ENCODE measurements at places on chromosomes 11 and 22.

DNA sequence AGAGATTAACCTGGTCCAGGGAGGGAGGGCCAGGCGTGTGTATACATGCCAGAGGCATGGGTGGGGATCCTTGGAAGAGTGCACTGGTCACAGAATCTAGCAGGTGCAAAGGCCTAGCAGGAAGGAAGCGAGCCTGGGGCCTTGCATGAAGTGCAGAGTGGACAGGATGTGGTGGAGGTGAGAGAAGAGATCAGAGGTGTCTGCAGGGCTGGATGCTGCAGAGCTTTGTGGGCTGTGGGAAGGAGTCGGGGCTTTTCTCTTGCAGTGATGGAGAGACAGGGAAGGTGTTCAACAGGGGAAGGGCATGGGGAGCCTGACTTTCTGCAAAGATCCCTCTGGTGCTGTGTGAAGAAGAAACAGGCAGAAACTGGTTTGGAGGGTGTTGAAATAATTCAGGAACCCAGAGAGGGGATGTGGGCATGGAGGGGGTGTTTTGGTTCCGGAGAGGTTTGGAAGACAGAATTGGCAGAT lies 2.5 kb upstream of the TPST2 start:
- DNase-seq, result no peak
- H3K27me3 ChIP-seq, result no peaks in the 10 kb centered on the region
- no peaks in the 10 kb centered on the region for H3K4me1 ChIP-seq
- no peak overlapping the region for H3K4me3 ChIP-seq
- H3K36me3 ChIP-seq, result no peaks in the 10 kb centered on the region

GRCh38 chr11:120023120-120023519 lies 114.8 kb downstream of the TRIM29 start:
- H3K27ac ChIP-seq, result no peak overlapping the region
- H3K4me3 ChIP-seq, result no peak overlapping the region
- H3K27me3 ChIP-seq, result no peaks in the 10 kb centered on the region
- peaks cover 24% of the 10 kb centered on the region for H3K4me1 ChIP-seq

DNA sequence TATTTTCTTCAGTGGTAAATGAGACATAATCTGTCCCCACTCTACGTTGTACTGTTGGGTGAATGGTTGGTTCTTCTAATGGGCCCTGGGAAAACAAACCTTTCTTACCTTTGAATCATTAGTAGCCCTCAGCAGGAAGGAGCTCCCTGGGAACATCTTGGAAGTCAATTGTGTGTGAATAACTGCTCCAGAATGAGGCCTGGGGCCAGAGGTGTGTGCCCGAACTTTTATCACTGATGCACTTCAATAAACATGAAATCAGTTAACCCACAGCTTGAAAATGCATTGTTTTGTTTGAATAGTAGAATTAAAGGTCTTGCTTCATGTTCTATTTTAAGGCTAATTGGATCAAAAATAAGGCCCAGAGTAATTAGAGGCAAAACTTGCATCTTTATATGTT lies 67.1 kb downstream of the NAV2 start:
- DNase-seq, result no peak
- H3K4me3 ChIP-seq, result no peak overlapping the region
- H3K27me3 ChIP-seq, result no peaks in the 10 kb centered on the region
- no peak overlapping the region for H3K27ac ChIP-seq
- peaks cover 29% of the 10 kb centered on the region for H3K4me1 ChIP-seq
- H3K36me3 ChIP-seq, result no peaks in the 10 kb centered on the region

DNA sequence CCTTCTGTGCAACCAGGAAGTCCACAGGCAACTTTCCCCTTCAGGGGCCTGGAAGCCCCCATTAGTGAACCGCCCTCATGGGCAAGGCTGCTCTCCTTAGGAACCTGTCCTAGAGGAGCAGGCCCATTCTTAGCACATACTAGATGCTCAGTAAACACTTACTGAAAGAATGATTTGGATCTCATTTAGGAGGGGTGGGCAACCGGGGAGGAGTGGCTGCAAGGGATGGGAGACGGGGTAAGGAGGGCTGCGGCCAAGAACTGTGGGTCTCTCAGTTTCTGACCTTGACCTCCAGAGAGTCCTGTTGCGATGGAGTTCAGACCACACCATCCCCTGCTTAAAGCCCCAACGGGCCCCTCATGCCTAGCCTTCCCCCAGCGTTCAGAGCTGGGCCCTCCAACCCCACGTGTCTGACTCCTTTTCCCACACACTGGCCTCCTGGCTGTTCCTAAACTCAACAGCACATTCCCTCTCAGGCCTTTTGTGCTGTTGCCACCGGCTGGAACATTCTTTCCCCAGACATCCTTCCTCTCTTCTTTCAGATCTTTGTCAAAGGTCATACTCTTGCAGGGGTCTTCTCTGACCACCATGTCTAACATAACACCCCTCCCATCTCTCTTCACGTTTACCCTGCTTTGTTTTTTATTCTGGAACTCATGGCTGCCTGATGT lies 20.7 kb upstream of the PICK1 start:
- no peaks in the 10 kb centered on the region for H3K36me3 ChIP-seq
- no peaks in the 10 kb centered on the region for H3K27me3 ChIP-seq
- H3K4me1 ChIP-seq, result peaks cover 31% of the 10 kb centered on the region
- no peak for DNase-seq
- H3K4me3 ChIP-seq, result no peak overlapping the region

DNA sequence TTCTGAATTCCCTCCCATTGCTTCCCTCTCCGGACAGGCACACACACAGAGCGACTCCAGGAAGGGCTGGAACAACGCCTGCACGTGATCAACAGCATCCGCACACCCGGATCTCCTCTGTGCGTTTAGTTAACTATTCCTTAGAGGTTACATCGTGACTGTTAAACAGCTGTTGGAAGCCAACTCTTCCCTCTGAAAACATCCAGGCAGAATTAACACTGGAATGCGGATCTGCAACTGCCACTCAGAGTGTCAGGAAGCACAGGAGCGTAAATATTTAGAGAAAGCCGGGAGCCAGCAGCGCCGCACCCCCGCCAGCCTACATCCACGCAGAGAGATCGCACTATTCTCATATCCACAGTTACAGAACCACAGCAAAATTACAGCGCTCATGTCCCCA lies 46.2 kb downstream of the SHANK2 start:
- H3K27me3 ChIP-seq, result no peaks in the 10 kb centered on the region
- H3K36me3 ChIP-seq, result no peaks in the 10 kb centered on the region
- no peak overlapping the region for H3K27ac ChIP-seq
- no peak overlapping the region for H3K4me3 ChIP-seq

DNA sequence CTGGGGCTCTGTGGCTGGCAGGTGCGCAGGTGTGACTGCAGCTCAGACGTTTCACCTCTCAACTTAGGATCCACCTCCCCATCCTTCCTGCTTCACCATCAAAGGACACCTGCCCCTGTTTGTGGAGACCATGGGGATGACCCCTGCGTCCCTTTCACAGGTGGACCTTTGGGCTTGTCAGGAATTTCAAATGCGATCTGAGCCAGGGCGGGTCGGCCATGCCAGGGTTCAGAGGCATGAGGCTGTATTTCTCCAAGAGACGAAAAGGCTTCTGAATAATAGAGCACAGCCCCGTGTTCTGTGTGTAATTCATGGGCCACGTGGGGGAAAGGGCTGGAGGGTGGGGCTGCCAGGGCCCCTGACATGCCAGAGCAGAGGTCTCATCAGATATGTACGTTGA lies 668.0 kb downstream of the BRD1 start:
- no peak overlapping the region for H3K27ac ChIP-seq
- H3K36me3 ChIP-seq, result no peaks in the 10 kb centered on the region
- no peak for DNase-seq
- H3K27me3 ChIP-seq, result no peaks in the 10 kb centered on the region
- H3K4me1 ChIP-seq, result peaks cover 3% of the 10 kb centered on the region
- peak overlapping the region; percentile 13 for H3K4me3 ChIP-seq

DNA sequence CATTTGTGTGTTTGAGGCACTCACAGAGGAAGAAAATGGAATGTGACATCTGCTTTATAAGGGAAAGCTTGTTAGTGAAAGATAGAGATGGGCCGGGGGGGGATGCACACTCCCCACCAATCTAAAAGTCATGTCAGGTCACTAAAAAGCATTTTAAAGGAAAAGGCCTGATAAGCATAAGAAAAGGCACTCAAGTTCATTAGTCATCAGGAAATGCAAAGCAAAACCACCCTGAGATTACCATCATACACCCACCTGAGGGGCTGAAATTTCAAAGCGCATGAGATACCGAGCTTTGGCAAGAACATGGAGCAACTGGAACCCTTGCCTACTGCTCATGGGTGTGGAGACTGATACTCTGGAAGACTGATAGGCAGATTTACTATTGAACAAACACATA lies 77.9 kb upstream of the ANO1 start:
- H3K4me3 ChIP-seq, result no peak overlapping the region
- H3K27me3 ChIP-seq, result no peaks in the 10 kb centered on the region
- no peaks in the 10 kb centered on the region for H3K36me3 ChIP-seq

DNA sequence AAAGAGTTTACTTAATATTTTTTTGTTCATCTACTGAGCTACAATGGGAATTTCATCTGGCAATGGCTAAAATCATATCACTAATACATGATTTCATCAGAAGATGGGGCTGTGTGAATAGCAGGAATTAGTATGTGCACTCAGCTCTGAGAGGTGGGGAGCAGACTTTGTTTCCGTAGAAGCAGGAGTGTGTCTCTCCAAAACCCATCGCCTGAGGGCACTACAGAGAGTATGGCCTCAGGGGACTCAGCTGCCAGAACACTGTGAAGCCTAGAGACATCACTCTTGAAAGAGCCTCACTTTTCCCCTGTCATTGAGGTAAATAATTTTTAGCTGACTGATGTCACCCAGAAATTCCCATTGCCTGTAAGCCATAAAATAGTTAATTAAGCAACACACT lies 261.4 kb upstream of the ISX start:
- no peak overlapping the region for H3K27ac ChIP-seq
- DNase-seq, result no peak
- H3K4me1 ChIP-seq, result peaks cover 4% of the 10 kb centered on the region
- no peaks in the 10 kb centered on the region for H3K27me3 ChIP-seq
- no peaks in the 10 kb centered on the region for H3K36me3 ChIP-seq

GRCh38 chr11:120344302-120345004 lies 8.2 kb downstream of the ARHGEF12 start:
- no peak for DNase-seq
- no peaks in the 10 kb centered on the region for H3K36me3 ChIP-seq
- H3K27me3 ChIP-seq, result no peaks in the 10 kb centered on the region

GRCh38 chr11:71250523-71251150 lies 1.7 kb downstream of the SHANK2 start:
- no peak for DNase-seq
- no peaks in the 10 kb centered on the region for H3K36me3 ChIP-seq
- no peak overlapping the region for H3K4me3 ChIP-seq
- peaks cover 35% of the 10 kb centered on the region for H3K27me3 ChIP-seq

DNA sequence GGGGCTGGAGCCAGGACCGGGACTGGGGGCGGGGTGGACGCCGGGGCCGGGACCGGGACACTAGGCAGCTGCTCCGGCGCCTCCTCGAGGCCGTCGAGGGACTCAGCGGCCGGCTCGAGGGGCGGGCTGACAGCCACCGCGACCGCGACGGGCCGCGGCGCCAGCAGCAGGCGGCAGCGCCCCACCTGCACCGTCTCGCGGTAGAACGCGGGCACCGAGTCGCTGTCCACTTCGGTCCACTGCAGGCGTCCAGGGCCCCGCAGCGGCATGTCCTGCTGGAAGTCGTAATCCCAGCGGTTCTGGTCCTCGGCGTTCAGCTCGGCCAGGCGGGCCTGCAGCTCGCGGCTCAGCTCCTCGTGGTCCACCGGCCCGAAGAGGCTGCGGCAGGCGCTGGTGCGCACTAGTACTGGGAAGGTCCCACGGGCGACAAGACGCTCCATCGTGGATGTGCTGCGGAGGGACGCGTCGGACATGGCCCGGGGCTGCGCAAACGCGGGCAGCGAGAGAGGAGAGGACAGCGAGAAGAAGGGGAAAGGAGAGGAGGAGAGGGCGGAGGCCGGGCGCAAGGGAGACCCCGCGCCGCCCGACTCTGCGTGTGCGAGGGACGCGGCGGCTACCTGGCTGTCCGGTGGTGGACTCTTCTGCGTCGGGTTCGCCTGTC lies 428 bp downstream of the CDKN1C start:
- no peak for DNase-seq
- no peaks in the 10 kb centered on the region for H3K36me3 ChIP-seq
- peaks cover 2% of the 10 kb centered on the region for H3K27me3 ChIP-seq
- H3K4me3 ChIP-seq, result peak overlapping the region; percentile 75
- H3K27ac ChIP-seq, result peak overlapping the region; percentile 9

DNA sequence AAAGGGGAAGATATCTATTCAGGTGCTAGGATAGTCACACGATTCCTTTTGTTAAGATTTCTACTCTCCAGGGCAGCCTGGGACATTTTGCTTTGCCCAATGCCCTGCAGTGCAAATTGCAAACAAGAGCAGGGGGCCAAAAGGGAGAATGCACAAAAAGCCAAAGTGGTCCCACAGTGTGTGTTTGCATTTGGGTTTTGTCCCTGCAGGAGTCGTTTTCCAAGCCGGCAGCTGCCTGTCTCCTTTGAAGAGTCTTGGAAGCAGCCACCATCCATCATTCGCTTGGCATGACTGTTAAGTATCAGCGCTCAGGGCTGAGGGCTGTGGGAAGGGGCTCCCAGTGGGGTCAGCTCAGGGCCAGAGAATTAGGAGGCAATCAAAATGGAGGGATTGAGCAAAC lies 184.7 kb downstream of the MIAT start:
- no peak overlapping the region for H3K4me3 ChIP-seq
- H3K36me3 ChIP-seq, result no peaks in the 10 kb centered on the region
- H3K27me3 ChIP-seq, result no peaks in the 10 kb centered on the region
- H3K4me1 ChIP-seq, result peaks cover 7% of the 10 kb centered on the region
- no peak for DNase-seq

DNA sequence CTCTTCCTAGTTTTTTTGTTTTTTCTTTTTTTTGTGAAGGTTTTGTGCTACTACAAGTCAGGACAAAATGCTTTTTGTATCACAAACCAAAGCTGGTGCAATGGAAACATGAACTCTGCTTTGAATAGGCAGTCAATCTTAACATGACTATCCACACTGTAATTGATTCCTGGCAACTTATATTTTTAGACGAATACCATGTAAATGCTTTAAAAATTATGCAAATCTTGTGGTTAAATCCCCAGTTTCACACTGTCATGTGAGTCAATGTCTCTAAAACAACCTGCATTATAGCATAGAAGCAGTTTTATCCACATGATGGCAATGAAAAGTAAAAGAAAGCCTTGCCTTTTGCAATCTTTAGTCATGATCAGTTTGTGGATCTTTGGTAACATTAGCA lies 8.9 kb downstream of the TRPC6 start:
- peaks cover 5% of the 10 kb centered on the region for H3K4me1 ChIP-seq
- H3K4me3 ChIP-seq, result no peak overlapping the region
- H3K27ac ChIP-seq, result no peak overlapping the region
- DNase-seq, result no peak
- no peaks in the 10 kb centered on the region for H3K36me3 ChIP-seq
- H3K27me3 ChIP-seq, result no peaks in the 10 kb centered on the region

DNA sequence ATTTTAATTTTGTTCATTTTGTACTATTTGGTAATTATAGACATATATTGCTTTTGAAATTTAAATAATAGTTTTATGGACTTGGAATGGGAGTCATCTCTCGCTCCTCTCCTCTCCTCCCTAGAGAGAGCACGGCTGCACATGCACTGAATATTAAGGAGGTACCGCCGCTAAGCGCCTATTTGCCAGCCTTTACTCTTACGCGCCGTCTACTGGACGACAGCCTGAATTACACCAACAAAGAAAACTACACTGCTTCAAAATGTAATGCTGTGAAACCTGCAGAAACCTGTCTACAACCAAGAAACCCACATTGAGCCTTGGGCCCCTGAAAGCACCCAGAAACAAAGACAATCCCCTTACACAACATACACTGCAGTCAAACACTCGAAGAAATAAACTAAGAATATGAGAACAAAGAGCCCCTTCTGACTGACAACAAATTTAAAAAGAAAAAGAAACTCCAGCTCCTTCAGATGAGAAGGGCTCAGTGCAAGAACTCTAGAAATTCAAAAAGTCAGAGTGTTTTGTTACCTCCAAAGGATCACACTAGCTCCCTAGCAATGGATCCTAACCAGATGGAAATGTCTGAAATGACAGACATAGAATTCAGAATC lies 737.2 kb downstream of the LRRC4C start:
- no peak overlapping the region for H3K4me3 ChIP-seq
- H3K27ac ChIP-seq, result no peak overlapping the region
- H3K36me3 ChIP-seq, result no peaks in the 10 kb centered on the region
- H3K27me3 ChIP-seq, result no peaks in the 10 kb centered on the region

Measured in neuronal stem cell (in vitro differentiated cells).